ENCODE measurements at places on chromosomes 11 and 22.

DNA sequence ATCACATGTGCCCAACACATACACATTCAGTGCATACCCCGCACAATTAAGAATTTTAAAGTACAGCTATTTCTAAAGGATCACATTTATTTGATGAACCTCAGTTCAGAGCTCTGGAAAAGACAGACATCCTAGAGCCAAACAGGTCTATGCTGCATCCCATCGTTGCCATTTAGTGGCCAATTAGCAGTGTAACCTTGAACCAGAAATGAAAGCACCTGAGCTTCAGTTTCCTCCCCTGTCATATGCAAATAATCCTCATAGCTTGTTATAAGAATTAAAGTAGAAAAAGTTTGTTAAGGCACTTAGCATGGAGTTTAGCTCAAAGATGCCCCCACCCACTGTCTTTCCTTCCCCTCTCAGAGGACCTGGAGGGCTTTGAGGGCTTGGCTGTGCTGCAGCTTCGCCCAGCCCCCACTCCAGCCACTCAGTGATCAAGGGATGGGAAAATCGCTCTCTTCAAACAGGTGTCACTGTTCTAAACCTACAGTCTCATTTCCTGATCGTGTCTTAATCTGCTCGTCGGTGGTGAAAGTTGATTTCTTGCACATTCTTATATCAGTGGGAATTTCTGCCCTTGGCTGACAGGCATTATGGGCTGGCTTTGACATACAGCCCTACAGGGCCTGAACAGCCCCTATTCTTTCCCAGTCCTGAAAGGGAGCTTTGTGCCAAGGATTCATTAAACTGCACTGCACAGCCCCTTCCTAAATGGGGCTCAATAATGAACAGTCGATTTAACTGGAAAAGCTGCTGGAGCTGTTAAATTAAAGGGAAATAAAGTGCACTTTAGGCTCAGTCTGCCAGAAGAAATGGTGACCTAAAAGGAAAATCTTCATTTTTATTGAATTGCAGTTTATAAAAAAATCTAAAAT lies 23.3 kb upstream of the FAM181B start:
- DNase-seq, result no peak

DNA sequence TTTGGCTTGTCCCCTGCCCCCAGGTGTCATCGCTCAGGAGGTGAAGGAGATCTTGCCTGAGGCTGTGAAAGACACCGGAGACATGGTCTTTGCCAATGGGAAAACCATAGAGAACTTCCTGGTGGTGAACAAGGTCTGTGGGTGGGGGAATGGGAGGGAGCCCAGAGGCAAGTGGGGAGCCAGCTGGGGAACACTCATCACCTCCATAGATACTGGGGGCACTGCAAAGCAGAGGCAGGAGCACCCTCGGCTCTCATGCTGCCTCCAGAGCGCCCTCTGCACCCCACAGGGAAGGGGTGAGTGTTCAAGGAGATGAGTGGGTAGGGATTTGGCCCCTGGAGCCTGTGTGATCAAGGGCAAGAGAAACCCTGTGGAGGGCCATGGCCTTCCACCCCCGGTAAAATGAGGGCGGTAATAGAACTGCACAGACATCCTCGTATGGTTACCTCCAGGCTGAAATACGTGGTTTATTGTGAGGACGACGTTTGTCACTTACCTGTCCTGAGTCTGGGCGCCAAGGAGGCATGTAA lies 14.0 kb downstream of the TMEM258 start:
- no peak for DNase-seq

DNA sequence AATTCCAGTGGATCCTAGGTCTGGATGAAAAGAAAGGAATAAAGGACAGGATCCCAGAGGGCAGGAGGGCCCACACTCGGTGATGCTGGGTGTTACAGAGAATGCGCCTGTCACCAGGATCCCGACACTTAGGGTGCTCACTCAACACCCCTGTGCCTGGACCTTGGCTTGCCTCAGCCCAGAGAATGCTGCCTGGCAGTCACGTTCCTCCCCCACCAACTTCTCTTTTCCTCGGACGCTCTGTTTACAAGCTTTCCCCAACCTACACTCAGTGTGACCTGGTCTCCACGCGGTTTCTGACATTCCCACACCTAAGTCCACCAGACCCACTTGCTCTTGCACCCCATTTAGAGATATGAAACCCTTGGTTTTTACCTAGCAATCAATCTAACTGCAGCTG lies 38.0 kb upstream of the ETS1 start:
- DNase-seq, result no peak

GRCh38 chr11:116229236-116229970 lies 543.4 kb downstream of the BUD13 start:
- no peak for DNase-seq

GRCh38 chr11:93775289-93775688 lies 8.8 kb upstream of the MED17 start:
- no peak for DNase-seq
